ENCODE measurements at places on chromosomes 7 and 10. TPM values are rescaled to one million over a fixed set of nuclear protein-coding genes. Genes with fewer than 3 reads are reported as not detected.

PITX3 gene
- total RNA-seq, result not detected

HMX3 gene
- total RNA-seq, result not detected

WIPF3 gene
- 2.4 TPM for total RNA-seq

GRCh38 chr10:99520040-99520846, 12.5 kb upstream of the NKX2-3 start:
- DNase-seq, result no peak

DNA sequence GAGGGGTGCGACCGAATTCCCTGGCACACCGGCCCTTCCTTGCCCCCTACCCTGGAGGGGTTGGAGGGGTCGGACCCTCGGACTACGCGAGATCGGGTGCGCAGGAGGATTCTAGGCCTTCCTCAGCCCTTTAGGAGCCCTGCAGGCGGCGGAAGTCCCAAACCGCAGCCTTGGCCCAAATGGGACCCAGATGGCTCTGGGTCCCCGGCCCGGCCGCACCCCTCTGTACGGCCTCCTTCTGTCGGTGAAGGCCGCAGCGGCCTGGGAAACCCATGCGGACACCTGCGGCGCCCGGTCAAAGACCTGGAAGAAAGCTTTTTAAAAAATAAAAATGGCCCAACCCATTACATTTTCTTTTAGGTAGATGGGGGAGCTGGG, 2.4 kb upstream of the VAX1 start:
- DNase-seq, result no peak

DNA sequence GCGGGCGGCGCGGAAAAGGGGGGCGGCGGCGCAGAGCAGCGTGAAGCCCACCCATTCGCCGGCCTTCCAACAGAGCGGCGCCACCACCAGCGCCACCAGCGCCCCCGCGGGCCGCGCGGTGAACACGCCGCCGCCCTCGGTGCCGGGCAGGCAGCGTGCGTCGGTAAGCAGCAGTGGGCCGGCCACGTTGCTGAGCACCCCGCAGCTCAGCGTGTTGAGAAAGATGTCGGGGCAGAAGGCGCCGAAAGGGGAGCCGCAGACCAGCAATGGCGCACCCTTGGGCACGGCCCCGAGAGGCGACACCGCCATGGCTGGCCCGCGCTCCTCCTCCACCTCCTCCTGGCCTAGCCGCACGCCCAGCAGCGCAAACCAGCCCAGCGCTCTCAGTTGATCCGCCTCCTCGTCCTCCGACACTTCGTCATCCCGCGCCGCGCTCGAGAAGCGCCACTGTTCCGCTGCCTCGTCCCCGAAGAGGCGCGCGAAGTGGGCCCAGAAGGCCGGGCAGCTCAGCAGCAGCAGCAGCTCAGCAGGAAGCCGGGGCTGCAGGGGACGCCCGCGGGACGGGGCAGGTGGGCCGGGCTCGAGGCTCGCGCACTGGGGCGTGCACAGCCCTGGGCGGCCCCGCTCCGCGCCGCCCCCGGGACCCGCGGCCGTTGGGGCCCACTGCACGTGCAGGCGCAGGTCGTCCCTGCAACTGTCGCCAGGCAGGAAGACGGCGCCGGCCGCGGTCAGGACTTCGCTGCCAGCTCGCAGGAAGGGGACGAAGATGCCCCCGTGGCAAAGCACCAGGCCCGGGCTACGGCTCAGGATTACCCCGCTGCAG, 623 bp downstream of the TYSND1 start:
- DNase-seq, result no peak

- no peak for DNase-seq
These were observed 5.6 kb upstream of the NFKB2 start for GRCh38 chr10:102389894-102390293.

- no peak for DNase-seq
These were observed 22.7 kb upstream of the GTF2IRD1 start for GRCh38 chr7:74430961-74431466.

- DNase-seq, result no peak
These were observed 471 bp downstream of the PFKP start for GRCh38 chr10:3067859-3068179.

DNA sequence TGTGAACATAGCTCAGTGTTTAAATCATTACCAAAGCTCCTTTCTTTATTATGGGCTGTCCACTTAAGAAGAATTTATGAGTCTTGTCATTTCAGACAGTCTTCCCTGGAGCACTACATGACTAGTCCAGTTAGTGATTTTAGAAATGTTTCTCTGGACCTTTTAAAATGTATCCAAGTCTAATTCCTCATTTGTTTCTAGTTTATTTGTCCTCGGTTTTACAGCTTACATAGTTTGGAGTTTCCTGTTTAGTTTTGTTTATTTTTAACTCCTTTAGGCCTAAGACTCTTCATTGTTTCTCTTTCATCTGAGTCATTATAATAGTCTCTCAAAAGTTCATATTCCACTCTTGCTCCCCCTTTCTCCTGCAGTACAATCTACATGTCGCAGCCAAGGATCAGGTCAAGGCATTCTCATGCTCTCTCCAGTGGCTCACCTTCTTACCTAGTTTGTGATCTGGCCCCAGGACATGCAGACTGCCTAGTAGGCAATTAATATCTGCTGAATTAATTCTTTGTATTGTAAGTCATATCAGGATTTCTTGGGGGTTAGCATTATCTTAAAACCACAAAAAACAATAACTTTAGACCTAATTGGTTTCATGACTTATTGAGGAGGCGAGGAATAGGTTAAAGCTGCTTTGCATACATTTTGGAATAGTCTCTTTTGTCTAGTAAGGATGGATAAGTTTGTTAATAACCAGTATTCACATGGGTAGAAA, 93.8 kb downstream of the MAPK8 start:
- no peak for DNase-seq

WDFY4 gene
- 14.9 TPM for total RNA-seq

GRCh38 chr10:101311185-101312066, 42.5 kb upstream of the BTRC start:
- no peak for DNase-seq

AKR1C4 gene
- not detected for total RNA-seq

ELMO1 gene
- total RNA-seq, result 66.0 TPM

DNA sequence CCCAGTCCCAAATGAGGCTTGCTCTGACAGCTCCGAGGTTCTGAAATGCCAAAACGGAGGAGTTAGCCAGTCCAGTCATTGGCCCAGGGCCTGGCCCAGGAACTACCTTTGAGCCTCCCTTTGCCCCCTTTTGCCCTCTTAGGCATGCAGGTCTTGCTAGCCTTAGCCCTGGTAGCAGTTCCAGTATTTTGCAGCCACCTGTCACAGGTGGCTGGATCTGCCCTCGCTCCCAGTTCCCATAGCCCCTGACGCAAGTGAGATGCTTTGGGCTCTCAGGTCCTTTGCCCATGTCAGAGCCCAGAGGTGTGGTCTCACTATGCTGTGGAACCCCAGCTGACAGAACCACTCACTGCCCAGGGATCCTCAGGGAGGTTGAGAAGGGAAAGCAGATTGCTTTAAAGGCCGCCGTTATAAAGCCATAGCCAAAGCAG, 42.0 kb downstream of the GPRIN2 start:
- DNase-seq, result no peak

ZNF316 gene
- 54.4 TPM for total RNA-seq

GRCh38 chr7:3862774-3863173, 561.7 kb downstream of the SDK1 start:
- DNase-seq, result no peak

AKR1D1 gene
- not detected for total RNA-seq

TYW1 gene
- 91.0 TPM for total RNA-seq

ADRA2A gene
- total RNA-seq, result 6.9 TPM

DNA sequence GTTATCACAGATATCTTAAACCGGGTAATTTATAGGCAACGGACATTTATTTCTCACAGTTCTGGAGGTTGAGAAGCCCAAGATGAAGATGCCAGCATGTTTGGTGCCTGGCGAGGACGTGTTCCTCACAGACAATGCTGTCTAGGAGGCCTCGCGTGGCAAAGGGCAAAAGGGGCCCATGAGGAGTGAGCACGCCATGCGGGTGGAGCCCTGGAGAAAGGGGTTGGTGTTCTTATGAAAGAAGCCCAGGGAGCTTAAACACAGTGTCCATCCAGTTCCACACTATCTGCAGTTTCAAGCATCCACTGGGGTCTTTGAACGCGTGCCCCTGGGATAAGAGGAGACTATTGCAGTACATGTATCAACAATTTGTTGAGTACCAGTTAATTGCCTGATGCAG, 51.4 kb downstream of the CXCL12 start:
- DNase-seq, result no peak
